Activated T-helper 1 cell treated with anti-CD3 and anti-CD28 coated beads, Interleukin-12 subunit alpha, Interleukin-12 subunit beta, Interleukin-2, Interleukin-4 antibody, amounts not matched to agents 30 ng/mL and 10 ng/mL and 1 ng/mL, durations not matched to agents 14 hours and 24 hours and 36 hours (primary cell): ENCODE measurements at places on chromosomes 3 and 15. TPM values are rescaled to one million over a fixed set of nuclear protein-coding genes. Genes with fewer than 3 reads are reported as not detected.
A peak's percentile ranks its signal among the peaks of the same experiment; 100 is the strongest.

- H3K4me3 ChIP-seq, result peak overlapping the region; percentile 48
- peaks cover 38% of the 10 kb centered on the region for H3K36me3 ChIP-seq
- H3K27me3 ChIP-seq, result no peaks in the 10 kb centered on the region
- peaks cover 86% of the 10 kb centered on the region for H3K4me1 ChIP-seq
- H3K27ac ChIP-seq, result peak overlapping the region; percentile 69
Observed at GRCh38 chr15:75065851-75066509, 42.6 kb downstream of the PPCDC start.

GRCh38 chr3:34957677-34958076, 681.6 kb upstream of the ARPP21 start:
- H3K4me1 ChIP-seq, result no peaks in the 10 kb centered on the region
- H3K27me3 ChIP-seq, result no peaks in the 10 kb centered on the region

DNA sequence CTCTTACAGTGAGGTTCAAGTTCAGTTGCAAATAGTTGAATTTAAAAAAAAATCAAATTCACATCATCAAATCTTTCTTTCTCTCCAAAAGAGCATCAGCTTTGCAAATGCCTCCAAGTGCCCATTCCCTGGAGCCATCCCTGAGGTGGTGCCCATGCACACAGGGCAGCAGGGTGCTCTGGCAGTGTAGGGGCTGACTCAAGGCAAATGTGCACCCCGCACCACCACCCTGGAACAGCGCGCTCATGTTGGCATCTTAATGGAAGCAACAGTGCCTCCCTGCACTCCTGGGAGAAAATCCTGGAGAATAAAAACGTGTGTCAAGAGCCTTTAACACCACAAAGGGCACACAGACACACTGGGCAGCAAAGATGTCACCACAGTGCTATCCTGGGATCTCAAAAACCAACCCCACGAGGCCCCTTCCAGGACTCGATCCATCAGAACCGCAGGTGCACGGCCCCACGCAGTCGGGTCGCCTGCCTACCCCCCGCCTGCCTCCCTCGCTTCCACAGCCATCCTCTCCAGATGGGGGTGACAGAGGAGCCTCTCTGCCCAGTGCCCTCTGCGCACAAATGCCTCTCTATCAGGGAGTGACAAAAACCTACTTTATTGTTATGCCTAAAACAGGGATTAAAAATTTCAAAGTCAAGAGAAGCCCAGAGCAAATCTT, 50.8 kb downstream of the NIPA2 start:
- H3K4me1 ChIP-seq, result no peaks in the 10 kb centered on the region
- no peak overlapping the region for H3K27ac ChIP-seq
- no peak overlapping the region for H3K4me3 ChIP-seq
- H3K36me3 ChIP-seq, result peaks cover 7% of the 10 kb centered on the region
- no peak for DNase-seq

GRCh38 chr15:33298631-33299030, 12.1 kb upstream of the RYR3 start:
- H3K4me1 ChIP-seq, result no peaks in the 10 kb centered on the region
- DNase-seq, result no peak
- no peak overlapping the region for H3K27ac ChIP-seq
- peaks cover 7% of the 10 kb centered on the region for H3K27me3 ChIP-seq
- no peak overlapping the region for H3K4me3 ChIP-seq

DNA sequence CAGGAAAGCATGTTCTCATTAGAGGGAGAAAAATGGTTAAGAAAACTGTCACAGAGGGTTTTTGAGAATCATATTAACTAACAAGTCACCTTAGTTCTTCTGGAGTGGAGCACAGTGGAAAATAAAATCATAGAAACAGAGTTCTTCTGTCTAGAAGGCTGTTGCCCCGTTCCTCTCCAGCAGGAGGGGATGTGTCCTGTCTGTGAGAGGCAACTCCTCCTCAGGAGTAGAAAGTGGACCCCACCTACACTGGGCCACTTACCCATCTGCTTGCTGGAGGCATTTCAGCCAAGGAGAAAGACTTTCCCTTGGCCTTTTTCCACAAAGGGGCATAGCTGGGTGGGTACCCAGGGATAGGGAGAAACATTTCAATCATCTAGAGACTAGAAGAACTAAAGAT, 106.6 kb downstream of the SSR3 start:
- H3K4me3 ChIP-seq, result no peak overlapping the region
- no peak for DNase-seq
- no peaks in the 10 kb centered on the region for H3K36me3 ChIP-seq
- no peak overlapping the region for H3K27ac ChIP-seq

DNA sequence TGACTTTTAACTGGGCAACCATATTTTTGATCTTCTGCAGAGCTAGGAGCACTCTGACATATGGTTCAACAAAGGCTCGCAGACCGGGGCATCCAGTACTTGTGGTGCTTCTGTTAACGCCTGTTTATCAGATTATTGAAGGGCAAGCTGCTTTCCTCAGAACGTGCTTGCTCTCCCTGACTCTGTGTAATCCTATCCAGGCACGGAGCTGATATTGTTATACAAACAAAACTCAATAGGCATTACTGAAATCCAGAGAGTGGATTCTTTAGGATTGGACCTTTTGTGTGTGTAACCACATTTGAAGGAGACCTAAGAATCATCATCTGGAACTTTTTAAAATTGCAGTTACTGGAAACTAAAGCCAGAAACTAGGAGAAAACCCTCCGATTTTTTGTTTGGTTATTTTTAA, 246.5 kb downstream of the PTPRG start:
- no peak overlapping the region for H3K27ac ChIP-seq
- H3K4me3 ChIP-seq, result no peak overlapping the region
- no peaks in the 10 kb centered on the region for H3K36me3 ChIP-seq
- DNase-seq, result no peak

FBXL22 gene
- 0.83 and 0.88 TPM in 2 replicates for total RNA-seq

TRIM42 gene
- total RNA-seq, result not detected in 2 replicates

UBA7 gene
- 90.3 and 97.5 TPM in 2 replicates for total RNA-seq
